Tibial artery (tissue), 4 donors: ENCODE measurements at places on chromosomes 4 and X.

- DNase-seq = no peak
Measured at GRCh38 chrX:69357317-69357716, 146.8 kb upstream of the NALF2 start.

DNA sequence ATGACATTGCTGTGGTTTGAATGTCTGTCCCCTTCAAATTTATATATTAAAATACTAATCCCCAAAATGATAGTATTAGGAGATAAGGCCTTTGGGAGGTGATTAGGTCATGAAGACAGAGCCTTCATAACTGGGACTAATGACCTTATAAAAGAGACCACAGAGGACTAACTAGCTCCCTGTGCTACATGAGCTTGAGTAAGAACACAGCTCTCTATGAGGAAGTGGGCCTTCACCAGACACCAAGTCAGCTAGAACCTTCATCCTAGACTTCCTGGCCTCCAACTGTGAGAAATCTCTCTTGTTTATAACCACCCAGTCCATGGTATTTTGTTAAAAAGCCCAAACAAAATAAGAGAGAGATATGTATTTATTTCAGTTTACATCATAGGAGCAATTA is 242.2 kb upstream of the CTSO start:
- no peak for DNase-seq

GRCh38 chr4:162265802-162266201 is 102.0 kb upstream of the FSTL5 start:
- DNase-seq = no peak

DNA sequence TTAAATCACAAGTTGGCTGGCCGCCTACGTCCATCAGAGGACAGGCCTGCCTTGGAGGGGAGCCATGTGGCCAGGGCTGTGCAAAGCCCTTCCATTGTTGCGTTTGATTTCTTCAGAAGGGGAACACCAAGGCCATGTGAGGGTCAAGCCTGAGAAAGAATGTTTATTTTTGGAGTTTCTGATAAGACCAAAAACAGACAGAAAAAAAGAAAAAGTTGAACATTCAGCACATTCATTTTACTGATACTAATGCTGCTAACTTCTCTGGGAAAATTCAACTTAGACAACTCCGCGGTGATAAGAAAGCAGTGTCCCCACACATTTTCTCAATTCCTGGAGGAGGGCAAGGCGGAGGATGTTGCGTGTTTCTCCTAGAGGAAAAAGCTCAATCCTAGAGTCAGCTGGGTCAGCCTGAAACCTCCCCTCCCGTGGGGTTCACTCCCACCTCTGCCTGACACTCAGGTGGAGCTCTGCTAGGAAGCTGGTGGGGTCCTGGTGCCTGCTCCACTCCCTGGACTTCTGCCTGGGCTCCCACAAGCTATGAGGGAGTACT is 63.5 kb downstream of the ANAPC4 start:
- no peak for DNase-seq

DNA sequence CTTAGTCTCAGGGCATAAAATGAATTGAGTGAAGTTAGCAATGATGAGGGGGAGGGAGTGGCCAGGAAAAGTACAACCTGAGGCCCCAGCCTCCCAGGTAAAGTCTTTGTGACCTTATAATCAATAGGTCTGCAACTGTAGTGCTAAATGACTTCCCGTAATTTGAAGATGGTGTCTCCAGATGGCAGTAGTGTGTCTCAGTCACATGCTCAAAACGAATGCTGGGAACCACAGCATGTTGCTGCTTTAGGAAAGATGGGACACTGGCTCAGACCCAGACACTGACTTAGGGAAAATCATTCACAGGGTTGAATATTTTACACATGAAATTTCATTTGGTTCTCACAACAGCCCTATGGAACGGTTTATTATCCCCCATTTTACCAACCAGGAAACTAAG is 10.3 kb downstream of the SRPX2 start:
- no peak for DNase-seq

DNA sequence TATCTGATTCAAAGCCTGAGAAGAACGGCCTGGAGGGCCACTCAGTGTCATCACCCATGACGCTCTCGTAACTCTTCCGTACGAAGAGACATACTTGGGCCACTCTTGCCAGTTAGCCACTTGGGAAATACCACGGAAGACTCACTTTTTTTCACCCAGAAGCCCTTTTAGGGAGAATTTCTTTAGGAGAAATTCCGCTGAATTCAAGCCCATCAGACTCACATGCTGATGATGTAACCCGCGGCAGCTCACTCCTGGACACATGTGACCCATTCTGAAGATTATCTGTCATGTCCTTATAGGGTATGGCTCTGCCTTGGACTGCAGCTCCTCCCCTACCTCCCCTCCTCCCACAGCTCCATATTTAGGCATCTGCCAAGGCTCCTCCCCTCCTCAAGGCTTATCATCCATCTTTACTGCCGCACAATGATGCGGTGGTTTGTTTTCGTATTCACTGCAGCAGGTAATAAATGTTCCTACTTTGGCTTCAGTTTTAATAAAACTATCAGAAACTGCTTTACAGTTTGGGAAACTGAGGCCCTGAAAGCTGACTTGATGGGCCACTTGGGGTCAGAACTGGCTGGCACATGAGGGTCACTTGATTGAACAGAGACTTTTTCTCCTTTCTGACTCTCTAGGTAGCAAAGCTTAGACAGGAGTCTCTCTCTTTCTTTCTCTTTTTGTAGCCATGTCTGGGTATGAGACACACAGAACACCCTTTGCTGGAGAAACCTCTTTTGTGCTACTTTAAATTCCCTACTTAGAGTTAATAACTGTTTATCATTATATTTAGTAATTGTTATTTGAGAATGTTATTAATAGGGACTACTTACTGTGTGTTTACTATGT is 42.1 kb downstream of the RHOH start:
- no peak for DNase-seq

GRCh38 chr4:65071564-65071963 is 598.7 kb downstream of the EPHA5 start:
- no peak for DNase-seq

DNA sequence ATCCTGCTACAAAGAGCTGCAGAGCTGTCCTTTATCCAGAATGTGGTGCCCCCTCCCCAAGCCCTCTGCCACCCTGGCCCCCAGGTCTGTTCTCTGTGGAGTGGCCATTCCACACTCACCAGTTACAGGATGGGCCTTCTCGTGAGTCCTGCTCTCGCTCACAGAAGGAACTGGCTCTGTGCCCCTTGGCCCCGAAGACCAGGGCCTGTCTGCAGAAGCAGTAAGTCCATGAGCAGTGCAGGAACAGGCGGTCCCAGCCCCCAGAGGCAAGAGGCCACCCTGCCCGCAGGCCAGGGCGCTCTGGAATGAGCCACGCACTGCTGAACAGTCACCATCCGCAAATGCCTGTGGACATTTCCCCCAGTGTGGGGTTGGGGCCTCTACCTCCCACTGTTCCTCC is 92.2 kb downstream of the DCTD start:
- peak; percentile 32 for DNase-seq

DNA sequence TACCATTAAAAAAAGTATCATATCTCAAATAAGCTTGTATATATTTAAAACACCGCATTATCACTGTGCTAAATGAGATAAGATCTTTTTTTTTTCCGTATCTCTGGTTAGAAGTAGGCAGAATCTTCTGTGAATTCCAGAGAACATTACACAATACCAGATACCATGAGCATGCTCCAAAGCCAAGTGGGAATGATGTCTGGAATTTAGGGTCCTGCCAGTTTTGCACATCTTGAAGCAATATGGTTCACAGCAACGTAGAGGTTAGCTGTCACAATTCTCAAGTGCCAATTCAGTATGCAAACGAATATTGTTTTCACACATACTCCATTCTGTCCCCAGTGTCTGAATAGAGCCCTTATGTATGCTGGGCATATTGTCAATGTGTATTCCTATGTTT is 127.5 kb upstream of the NEIL3 start:
- no peak for DNase-seq

DNA sequence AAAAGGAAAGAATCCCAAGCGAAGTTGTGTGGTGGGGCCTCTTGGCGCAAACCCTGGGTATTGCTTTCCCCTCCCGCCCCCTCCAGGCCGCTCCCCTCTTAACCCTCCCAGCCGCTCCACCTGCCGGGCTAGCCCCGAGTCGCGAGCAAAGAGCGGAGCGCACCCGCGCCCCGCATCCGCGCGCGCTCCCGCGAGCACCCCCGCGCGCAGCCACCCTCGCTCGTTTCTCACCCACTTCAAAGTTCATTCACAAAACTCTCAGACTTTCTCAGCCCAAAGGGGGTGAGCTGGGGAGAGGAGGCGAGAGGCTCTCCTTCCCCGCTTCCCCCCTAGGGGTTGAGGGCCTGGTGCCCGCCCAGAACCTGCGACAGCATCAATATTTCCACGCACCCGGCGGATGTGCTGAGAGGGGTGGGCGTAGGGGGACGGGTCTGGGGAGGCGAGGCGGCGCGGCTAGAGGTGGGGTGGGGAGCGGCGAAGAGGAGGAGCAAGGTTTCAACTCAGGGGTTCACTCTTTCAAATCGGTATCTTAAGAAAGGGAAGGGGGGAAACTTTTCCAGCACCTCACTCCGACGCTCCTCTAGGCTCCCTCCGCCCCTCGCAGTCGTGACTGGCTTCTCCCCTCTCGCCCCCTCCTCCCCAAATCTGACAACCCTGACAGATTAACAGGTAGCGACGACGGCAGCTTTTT is 1.8 kb downstream of the MAML3 start:
- peak; percentile 85 for DNase-seq

DNA sequence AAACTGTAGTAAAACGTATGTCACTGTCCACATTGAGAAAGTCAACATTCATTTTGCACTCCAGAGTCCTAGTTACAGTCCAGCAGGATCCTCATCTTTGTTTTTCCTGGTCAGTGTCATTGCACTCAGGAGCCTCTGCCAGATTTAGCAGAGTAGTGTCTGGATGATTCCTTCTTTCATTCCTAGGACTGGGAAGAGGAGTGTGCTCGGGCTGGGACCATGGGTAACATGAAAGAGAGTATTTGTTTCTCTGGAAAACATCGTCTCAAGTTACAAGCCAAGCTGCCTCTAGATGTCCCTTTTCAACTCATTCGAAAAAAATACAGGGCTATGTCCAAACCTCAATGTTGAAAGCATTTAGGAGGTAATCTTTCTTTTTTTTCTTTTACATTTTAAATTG is 69.9 kb upstream of the TNIP3 start:
- DNase-seq = no peak

GRCh38 chrX:43728002-43728401 is 71.9 kb downstream of the MAOA start:
- DNase-seq = no peak

- no peak for DNase-seq
Measured at GRCh38 chr4:167868163-167868562, 224.2 kb upstream of the ANXA10 start.

GRCh38 chr4:19063662-19064061 is 1042.1 kb upstream of the LCORL start:
- DNase-seq = no peak
